SHP77 treated with DMSO at 0.1 percent for 48 hours (cell line): ENCODE measurements at places on chromosomes 3 and 15.
A peak's percentile ranks its signal among the peaks of the same experiment; 100 is the strongest.

- DNase-seq = no peak
Measured at GRCh38 chr3:123397050-123397590, 51.8 kb downstream of the ADCY5 start.

- no peak for DNase-seq
Measured at GRCh38 chr3:38154033-38154494, 11.3 kb upstream of the OXSR1 start.

DNA sequence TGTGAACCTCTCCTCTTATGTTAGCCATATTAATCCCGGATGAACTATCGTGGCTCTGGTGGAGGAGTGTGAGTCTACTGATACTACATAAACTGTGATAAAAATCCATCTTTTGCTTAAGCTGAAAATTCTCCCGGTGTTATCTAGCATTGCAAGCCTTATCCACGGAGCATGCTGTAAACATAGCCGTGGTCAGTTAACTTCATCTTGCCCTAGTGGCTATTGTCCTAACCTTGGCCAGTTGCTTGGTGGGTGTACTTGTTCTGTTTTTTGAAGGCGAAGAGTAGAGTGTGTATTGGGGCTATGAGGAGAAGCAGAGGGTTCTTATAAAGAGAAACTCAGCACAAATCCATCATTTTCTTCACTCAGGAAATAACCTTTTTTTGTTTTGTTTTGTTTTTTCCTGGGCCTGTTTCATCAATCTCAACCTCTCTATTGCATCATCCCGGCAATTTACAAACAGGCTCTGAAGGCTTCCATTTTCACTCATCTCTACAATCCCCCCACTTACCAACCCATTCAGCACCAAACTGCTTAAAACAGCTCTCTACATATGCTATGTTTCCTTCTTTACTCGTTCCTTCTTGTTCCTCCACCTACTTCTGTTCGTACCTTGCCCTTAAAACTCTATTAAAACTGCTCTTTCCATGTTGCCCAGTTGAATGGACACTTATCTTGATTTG, 135.5 kb upstream of the PTX3 start:
- no peak for DNase-seq

- no peak for DNase-seq
Measured at GRCh38 chr3:69921651-69922050, 77.9 kb upstream of the SAMMSON start.

GRCh38 chr3:535566-536416, 339.2 kb downstream of the CHL1 start:
- peak; percentile 37 for DNase-seq

- no peak for DNase-seq
Measured at GRCh38 chr15:73454096-73454495, 11.1 kb downstream of the REC114 start.

- DNase-seq = no peak
Measured at GRCh38 chr3:50652709-50653108, 22.0 kb upstream of the DOCK3 start.

GRCh38 chr15:71151081-71151480, 35.8 kb downstream of the THSD4 start:
- no peak for DNase-seq
